Urinary bladder (tissue), 4 donors: ENCODE measurements at places on chromosomes 6 and 20.

GRCh38 chr6:53501432-53501831 is 43.5 kb downstream of the GCLC start:
- no peak for DNase-seq

- no peak for DNase-seq
These were observed 15.0 kb downstream of the PANK2 start for GRCh38 chr20:3904224-3904623.

- DNase-seq, result no peak
These were observed 516.3 kb upstream of the CHD6 start for GRCh38 chr20:42134265-42135098.

DNA sequence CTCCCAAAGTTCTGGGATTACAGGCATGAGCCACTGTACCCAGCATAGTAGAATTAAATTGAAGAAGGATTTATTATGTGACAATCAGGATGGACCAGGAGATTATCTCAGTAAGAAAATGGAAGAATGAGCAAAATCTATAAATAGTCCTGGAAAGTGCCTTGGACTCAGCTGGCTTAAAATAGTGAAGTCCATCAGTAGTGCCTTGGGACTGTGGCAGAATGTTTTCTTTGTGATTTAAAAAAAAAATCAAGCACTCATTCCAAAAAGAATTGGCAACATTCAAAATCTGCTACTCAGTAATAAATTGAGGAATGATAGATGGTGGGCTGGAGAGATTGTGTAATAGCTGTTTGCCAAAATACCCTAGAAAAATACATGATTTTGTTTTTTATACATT is 37.0 kb upstream of the MAS1 start:
- no peak for DNase-seq
